ENCODE measurements at places on chromosomes 2 and 18.

DNA sequence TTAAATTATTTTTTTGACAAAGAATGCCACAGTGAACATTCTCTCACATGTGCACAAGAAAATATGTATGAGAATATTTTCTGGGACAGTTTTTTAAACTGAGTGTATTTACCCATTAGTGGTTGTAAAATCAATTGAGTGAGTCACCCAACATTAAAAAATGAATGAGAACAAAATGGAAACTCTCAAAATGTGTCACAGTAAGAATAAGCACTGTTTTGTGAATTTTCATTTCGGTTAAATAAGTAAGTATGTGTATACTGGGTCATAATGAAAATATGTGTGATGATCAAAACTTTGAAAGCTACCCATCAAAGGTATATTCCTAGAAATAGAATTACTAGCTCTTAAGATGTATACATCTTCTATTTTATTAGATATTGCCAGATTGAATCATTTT lies 11.6 kb downstream of the BABAM2 start:
- no peak for DNase-seq

GRCh38 chr2:238638100-238638981 lies 209.5 kb upstream of the TWIST2 start:
- no peak for DNase-seq

DNA sequence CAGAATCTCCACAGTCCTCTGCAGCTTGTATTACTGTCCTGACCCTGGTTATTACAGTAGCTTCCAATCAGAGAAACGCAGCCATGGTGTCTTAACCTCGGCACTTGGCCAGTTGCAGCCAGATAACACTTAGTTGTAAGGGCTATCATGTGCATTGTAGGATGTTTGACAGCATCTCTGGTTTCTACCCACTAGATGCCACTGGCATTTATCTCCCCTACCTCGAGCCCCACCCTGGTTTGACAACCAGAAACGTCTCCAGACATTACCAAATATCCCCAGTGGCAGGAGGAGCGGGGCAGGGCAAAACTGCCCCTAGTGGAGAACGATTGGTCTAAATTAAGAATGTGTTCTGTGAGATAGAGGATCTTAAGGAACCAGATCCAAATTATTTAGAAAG lies 13.1 kb downstream of the DSG2 start:
- no peak for DNase-seq

- DNase-seq = no peak
Observed at GRCh38 chr18:45890606-45891005, 65.1 kb downstream of the SIGLEC15 start.

GRCh38 chr2:218255446-218255845 lies 5.4 kb upstream of the GPBAR1 start:
- no peak for DNase-seq

DNA sequence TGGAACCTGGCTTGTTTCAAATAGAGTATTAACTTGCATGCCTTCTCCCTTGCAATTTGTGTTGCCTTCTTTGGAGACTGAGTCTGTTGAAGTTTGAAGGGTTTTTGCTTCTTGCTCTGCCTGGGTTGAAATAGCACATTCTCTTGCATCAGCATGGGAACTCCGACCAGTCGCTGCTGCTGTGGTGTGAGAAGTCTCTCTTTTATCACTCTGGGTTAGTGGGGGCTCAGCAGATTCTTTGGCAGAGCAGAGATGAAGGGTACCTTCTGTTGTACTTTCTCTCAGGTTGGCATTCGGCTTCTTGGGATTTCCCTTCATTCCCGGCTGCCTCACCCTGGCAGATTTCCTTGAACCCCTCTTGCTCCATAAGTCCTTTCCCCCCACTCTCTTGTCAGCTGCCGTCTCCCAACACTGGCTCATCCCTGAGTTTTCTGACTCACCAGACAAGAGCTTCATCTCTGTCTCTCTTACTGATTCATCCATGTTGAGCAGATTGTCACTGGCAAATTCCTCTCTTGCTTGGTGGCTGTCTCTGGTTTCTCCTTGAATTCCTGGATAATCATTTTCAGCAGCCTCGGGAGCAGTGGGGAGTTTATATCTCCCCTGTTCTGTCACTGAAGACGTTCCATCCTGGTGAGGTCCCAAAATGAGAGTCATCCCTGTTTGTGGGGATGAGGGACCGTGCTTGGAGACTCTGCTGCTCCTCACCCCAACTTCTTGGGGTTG lies 49.9 kb downstream of the ALPK2 start:
- no peak for DNase-seq

GRCh38 chr2:105443617-105444598 lies 45.1 kb upstream of the FHL2 start:
- no peak for DNase-seq

GRCh38 chr2:121804997-121805765 lies 49.7 kb downstream of the TSN start:
- no peak for DNase-seq

GRCh38 chr2:75431763-75432162 lies 129.0 kb downstream of the EVA1A start:
- no peak for DNase-seq

DNA sequence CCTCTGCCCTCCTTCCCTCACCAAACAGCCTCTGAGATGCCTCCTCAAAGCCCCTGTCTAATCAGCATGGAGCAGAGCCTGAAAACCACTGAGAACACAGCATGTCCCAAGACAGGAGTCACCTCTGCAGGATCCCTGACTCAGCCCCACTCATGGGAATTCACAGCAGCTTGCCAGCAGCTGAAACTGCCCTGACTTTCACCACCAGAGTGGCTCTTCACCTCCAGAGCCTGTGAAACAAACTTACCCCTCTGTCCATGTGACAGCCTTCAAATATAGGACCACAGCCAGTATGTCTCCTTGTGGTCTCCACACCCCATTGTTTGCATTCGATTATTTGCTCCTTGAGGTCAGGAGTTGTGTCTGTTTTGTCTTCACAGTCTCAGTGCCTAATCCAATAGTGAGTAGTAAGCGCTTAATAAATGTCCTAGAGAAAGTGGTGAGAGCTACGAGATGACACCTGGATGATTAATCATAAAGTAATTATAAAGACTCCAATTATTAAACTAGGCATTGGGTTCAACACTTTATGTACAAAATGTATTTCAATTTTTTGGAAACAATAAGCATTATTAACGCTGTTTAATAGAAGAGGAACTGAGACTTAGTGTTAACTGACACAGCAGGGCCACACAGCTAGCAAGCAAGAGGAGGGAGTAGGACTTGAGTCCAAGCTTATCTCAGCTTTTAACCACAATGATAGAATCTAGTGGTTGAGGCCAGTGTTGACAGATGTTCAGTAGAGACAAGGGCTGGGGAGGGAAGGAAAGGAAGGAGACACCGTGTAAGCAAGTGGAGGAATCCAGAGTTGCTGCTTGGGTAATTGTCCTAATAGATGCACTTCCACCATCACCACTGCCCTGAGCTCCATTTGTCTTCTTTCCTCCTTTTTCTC lies 358.7 kb upstream of the TNP1 start:
- DNase-seq = peak; percentile 76
